ENCODE measurements at places on chromosomes 4 and X. TPM values are rescaled to one million over a fixed set of nuclear protein-coding genes. Genes with fewer than 3 reads are reported as not detected.
A peak's percentile ranks its signal among the peaks of the same experiment; 100 is the strongest.

DNA sequence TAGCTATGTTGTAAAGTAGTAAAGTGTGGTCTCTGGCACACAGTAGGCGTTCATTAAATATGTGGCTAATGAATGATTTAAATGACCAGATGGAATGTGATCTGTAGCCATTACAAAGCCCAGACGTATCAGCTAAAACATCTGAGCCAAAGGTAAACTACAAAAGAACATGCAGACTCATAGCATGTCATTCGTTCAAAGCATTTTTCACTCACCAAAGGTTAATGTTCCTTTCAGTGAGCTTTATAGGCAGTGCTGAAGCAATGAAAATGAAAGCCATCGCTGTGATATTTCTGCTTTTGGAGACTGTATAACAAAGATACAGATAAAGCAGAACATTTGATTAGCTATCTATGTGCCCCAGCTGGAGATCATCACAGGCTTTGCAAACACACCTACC lies 50.5 kb downstream of the F9 start:
- no peak for DNase-seq

The TRIM61 gene
- 4.7 TPM for total RNA-seq

The UNC5C gene
- total RNA-seq: under 0.01 TPM

- no peak for DNase-seq
Observed at GRCh38 chrX:153645151-153645550, 1.9 kb upstream of the DUSP9 start.

DNA sequence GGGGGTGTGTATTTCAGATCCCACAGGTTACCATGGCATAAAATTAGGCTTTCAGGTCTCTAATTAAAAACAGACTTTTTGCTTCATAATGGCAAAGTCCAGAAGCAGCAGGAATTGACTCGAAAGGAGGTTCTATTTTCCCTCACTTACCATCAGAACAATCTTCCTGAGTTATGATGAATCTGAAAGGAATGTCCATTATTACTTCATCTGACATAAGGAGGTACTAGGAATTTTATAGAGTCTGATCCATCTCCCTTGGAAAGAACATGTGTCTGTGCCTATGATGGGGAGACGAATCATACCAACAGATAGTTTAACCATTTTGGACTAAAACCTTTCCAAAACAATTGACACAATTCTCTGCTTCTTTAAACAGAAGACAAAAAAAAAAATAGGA lies 206.3 kb upstream of the FGF13 start:
- DNase-seq: peak; percentile 0

GRCh38 chr4:118276580-118276979 lies 76.2 kb downstream of the PRSS12 start:
- no peak for DNase-seq

- DNase-seq: no peak
Observed at GRCh38 chr4:121056066-121056465, 16.3 kb downstream of the NDNF start.

- no peak for DNase-seq
Observed at GRCh38 chr4:35939751-35940150, 304.6 kb downstream of the ARAP2 start.

The FRAS1 gene
- under 0.01 TPM for total RNA-seq

GRCh38 chr4:40195182-40196177 lies 1.4 kb upstream of the RHOH start:
- DNase-seq: no peak

GRCh38 chr4:183657564-183657963 lies 1.4 kb downstream of the RWDD4 start:
- no peak for DNase-seq

- no peak for DNase-seq
Observed at GRCh38 chrX:110734271-110734670, 61.3 kb downstream of the CHRDL1 start.

The GAGE1 gene
- total RNA-seq: not detected

DNA sequence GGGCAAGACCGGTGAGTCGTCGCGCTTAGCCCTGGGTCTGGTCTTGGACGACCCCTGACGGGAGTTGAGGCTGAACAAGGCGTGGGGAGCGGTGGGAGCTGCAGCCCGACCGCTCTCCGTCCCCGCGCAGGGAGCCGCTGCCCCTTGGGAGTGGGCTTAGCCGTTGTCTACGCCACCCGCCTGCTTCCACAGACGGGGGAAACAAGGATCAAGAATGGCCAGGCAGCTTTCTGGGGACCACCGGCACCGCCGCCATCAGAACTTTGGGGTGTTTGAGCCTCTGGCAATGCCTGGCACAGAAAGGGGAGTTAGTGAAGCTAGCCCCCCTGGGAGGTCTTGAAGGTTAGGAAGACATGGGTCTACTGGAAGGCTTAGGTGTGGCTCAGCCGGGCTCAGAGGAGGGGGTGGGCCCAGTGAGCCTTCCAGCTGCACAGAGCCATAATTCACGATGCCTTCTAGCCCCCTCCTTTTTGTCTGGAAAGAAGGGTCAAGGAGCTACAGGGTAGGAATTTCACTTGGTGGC lies 583 bp downstream of the RASL11B start:
- DNase-seq: no peak

The SLIT2 gene
- 13.6 TPM for total RNA-seq

The BCORL1 gene
- total RNA-seq: 0.28 TPM

DNA sequence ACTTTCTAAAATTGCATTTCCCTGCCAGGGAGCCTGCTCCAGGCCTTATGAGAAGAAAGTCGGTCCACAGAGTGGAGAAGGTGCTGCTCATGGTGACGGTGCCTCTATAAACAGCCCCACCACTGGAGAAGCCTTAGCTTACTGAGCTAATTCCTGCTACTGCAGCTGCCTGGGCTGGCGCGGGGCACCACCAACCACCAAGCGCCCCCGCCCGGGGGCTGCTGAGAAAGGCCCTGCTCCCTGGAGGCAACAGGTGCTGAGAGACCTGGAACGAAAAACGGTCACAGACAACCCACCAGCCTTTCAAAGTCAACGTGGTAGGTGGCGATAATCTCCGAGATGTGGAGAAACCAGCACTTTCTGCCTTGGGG lies 2.9 kb downstream of the HCFC1 start:
- DNase-seq: no peak

The CT45A2 gene
- total RNA-seq: not detected

The EMCN gene
- total RNA-seq: not detected

- DNase-seq: no peak
Observed at GRCh38 chr4:147311956-147312355, 168.9 kb upstream of the EDNRA start.

DNA sequence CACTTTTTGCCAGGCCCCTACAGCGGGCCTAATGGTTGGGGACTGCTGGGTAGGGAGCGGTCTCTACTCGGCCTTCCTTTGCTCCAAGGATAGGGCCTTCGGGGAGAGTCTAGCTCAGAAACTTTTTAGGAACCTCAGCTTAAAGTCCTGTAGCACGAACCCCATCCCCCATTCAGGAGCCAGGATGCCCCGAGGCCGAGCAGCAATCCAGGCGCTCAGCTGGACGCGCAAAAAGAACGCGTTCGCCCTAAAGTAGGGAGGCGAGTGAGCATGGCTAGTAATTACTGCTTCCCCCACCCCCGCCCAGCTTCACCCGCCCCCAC lies 9.7 kb downstream of the POU4F2 start:
- DNase-seq: no peak

The CT45A3 gene
- total RNA-seq: not detected

The ADH7 gene
- total RNA-seq: not detected

The CDKL2 gene
- total RNA-seq: 0.18 TPM

DNA sequence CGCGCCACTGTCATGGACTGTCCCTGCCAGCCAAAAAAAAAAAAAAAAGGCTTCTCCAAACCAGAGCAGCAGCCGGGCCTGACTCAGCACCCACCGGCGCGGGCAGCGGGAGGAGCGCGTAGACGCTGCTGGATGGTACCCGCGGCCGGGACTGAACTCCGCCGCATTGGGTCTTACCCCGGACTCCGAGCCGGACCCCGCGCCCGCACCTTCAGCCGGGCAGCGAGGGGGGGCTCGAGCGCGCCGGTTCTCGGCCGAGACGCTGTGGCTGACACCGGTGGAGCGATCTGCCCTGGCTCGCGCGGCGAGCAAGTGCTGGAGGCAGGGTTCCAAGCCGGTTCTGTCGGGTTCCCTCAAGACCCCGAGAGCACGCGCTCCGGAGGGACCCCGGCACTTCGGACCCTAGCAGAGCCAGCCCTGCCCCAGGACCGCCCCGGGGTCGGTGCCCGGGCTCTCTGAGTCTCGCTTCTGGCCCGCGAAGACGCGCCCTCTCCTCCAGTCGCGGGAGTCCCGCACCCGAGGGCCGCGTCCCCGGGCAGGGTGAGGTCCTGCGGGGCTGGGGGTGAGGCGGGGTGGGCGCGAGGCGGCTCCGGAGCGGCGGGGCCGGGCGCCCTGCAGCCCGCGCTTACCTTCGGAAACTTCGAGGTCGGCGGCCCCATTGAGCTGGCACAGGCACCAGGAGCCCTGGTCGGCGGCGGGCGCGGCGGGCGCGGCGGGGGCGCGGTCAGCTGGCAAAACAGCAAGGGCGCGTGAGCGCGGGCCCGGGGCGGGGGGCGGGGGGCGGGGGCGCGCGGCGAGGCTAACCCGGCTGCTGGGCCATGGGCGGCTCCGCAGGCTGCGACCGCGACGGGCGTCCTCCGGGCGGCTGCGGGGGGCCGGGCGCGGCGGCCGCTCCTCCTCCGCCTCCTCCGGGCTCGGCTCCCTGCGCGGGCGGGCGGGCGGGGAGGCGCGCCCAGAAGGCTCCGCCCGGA lies 11.8 kb upstream of the MAN2B2 start:
- no peak for DNase-seq

- no peak for DNase-seq
Observed at GRCh38 chr4:86586626-86587380, 7.3 kb upstream of the PTPN13 start.

The ALPK1 gene
- total RNA-seq: 8.6 TPM

The FAM9C gene
- total RNA-seq: not detected

GRCh38 chrX:31656013-31656412 lies 584.2 kb upstream of the FTHL17 start:
- peak; percentile 47 for DNase-seq

The SLC6A14 gene
- not detected for total RNA-seq

GRCh38 chr4:6641164-6641970 lies 882 bp downstream of the MRFAP1 start:
- DNase-seq: peak; percentile 42

DNA sequence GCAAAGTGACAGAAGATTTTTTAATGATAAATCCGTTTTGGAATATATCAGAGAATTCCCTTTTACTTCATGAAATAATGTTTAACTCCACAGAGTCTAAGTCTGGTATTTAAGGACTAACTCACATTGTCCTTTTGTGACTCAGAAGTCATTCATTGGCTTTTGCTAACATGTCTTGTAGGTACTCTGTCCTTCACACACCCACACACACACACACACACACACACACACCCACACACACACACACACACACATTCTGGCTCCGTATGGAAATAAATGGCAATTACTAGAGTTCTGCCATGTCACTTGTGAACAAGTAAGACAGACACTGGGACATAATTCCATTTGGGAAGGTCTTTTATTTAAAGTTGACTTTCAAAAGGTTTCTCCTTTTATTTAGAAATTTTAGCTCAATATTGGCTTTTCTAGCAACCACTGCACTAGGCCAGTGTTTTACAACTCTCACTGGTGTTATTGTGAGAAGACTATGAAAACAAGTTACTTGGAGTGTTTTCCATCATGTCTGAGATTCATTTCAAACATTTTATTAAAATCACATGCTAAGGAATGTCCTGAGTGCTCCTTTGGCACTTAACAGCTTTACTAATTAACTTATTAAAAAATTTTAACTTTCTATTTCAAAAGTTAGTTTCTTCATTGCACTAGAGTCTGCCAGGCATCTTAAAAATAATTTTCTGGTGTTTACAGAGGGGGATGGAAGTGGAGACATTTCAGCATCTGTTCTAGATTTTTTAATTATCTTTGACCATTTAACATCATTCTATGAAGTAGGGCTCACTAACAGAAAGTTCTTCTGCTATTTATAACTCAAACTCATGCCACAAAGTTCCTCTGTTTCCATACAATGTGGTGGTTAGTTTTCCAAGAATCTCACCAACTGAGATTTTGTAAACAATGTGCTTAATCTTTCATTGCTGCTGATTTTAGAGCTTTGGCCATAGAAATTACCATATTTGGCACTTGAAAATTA lies 240.3 kb upstream of the GPC4 start:
- DNase-seq: no peak

The PRRG3 gene
- not detected for total RNA-seq

The RBMX2 gene
- 8.8 TPM for total RNA-seq

DNA sequence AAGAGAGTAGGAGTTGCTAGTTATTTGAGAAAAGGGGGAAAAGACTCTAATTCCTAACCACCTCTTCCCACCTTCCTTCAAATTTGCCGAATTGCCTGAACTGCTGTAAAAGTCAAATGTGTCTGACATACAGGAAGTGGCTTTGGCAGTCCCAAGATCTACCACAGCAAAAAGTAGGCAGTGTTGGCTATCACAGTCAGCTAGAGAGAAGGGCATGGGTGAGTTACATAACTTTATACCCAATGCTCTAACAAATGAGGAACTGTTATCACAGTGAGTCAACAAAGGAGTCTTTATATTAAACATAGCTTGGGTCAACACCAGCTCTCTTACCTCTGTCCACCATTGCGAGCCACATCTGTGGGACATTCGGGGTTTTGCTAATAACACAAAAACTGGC lies 2.4 kb upstream of the MBNL3 start:
- DNase-seq: no peak

DNA sequence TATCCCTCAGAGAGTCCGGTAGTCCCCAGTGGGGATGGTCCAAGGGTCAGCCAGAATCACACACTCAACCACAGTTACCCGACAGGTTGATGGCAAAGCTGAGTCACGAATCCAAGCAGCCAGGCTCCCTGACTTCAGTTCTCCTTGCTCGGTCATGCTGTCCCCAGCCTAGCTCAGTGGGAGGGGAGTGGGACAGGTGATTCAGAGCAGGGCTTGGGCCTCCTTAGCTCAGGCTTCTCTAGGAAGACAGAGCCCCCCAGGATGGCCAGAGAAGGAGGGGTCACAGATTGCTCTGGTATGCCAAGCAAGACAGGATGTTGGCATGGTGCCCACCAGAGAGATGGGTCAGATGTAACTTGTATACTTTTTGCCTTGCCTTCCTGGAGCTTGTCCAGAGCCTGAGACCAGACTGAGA lies 66.5 kb downstream of the EFNB1 start:
- peak; percentile 42 for DNase-seq

DNA sequence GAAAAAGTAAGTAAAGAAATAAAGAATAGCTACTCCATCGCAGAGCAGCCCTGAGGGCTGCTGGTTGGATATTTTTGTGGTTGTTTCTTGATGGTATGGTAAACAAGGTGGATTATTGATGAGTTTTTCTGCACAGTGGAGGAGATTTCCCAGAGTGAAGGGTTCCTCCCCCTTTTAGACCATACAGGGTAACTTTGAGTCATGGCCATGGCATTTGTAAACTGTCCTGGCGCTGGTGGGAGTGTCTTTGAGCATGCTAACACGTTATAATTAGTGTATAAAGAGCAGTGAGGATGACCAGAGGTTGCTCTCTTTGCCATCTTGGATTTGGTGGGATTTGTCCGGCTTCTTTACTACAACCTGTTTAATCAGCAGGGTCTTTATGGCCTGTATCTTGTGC lies 128.2 kb downstream of the ASMT start:
- no peak for DNase-seq

- DNase-seq: no peak
Observed at GRCh38 chr4:93480452-93480851, 348.1 kb upstream of the ATOH1 start.
